ENCODE measurements at places on chromosomes 6 and 20. TPM values are rescaled to one million over a fixed set of nuclear protein-coding genes. Genes with fewer than 3 reads are reported as not detected.

DNA sequence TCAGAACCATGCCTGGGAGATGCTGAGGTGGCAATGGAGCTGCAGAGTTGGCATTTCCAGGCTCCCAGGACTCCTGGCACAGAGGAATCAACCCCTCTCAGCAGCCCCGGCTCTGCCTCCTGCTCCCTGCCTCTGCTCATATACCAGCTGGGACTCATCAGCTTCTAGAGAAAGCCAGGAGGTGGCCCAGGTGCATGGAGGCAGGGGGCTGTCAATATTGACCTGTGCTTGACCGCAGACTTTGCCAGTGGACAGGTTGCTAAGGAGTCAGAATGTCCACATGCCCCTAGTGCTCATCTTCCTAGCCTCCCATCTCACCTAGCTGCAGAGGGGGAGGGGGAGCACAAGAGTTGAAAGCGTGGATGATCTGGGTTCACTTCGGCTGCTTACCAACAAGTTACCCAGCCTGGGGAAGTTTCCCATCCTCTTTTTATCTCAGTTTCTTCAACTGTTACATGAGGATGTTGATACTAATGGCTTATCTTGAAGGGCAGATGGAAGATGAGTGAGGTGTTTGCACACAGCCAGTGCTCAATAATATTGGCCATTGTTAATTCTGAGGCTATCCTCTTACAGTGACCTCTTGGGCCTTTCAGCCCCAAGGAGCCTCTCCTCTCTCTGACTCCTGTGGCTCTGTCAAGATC, 9.2 kb upstream of the SCRT2 start:
- DNase-seq, result no peak

ENPP4 gene
- total RNA-seq, result 19.0 TPM

DNA sequence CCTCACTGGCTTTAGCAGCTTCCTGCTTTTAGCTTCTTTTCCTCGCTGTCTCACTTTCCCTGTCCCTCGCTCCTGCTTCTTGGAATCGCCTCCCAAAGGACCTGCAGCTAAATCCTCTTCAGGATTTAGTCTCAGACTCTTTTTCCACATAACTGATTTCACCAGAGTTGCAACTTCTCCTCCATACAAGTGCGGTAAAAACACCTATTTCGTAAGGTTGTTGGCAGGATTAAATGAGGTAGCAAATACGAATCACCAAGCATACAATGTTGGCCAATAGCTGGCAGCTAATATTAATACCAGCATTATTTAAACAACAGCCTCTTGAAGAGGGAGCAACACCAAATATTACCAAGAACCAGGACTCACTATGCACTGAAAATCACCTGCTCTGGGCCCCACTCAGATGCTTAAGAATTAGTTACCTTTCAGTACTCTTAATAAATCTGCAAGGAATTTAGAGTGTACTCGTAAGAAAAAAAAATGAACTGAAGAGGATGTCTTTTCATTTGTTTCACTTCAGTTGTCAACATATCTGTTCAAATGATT, 123.0 kb downstream of the DTNBP1 start:
- no peak for DNase-seq

GRCh38 chr20:46651091-46651962, at the start of gene SLC13A3:
Gene SLC13A3, minus strand, starts transcription at chr20:46651459. Its CDS starts 38 bp downstream, at chr20:46651421.
- no peak for DNase-seq

DNA sequence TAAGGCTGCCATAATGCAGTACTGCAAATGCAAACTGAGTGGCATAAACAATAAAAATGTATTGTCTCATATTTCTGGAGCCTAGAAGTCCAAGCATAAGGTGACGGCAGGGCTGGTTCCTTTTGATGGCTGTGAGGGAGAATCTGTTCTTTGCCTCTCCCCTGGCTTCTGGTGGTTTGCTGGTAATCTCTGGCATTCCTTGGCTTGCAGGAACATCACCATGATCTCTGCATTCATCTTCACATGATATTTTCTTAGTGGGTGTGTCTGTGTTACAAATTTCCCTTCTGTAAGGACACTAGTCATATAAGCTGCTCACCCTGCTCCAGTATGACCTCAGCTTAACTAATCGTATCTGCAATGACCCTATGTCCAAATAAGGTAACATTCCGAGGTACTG, 1104.2 kb upstream of the CITED2 start:
- DNase-seq, result no peak

GRM1 gene
- total RNA-seq, result 1.1 TPM

GRCh38 chr6:82750556-82750955, 315.1 kb downstream of the UBE3D start:
- DNase-seq, result no peak

DNA sequence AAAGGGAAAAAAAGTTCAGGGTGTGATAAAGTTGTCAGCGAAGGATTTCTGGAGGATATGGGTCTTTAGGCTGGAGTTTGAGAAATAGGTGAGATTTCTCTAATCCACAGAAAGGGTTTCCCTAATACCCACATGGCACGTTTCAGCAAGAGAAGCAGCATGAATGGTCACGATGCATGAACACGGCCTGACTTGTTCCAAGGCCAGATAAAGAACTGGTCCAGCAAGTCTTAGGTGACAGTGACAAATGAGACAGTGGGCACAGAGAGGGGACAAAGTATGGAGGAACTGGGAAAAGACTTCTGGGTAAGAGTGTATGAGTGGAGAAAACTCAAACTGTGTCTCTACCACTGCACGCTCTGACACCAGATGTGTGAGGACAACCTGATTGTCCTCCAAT, 262.0 kb upstream of the FOXQ1 start:
- no peak for DNase-seq

DNA sequence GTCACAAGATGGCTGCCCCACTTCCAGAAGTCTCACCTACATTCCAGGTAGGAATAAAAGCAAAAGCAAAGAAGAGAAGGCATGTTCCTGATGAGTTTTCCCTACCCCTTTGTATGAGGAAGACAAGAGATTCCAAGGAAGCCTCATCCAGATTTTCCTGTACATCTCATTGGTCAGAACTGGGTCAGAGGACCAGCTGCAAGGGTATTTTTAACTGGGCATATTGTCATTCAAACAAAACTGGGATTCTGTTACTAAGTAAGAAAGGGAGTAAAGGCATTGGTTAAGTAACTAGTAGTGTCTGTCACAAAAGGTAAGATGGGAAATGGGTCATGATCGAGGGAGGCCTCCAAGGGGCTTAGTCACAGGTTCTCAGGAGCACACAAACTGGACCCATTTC, 28.2 kb upstream of the RIMS4 start:
- DNase-seq, result no peak

DNA sequence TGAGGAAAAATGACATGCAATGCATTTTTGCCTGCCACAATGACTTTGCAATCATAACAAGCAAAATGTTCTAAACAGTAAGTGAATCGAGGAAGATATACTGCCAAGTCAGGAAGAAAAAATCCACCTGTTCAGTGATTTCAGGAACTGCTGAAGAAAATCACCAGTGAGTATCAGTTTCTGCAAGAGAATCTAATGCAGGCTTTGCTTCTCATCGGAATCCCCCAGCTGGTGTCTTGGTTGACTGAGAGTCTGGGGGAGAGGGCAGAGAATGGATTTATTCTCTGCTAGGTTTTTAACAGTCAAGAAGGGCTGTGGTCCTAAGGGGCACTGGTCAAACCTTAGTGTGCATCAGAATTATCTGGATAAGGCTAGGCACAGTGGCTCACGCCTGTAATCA, 363.4 kb downstream of the CDH26 start:
- DNase-seq, result no peak

- DNase-seq, result no peak
Observed at GRCh38 chr6:100730001-100730980, 150.8 kb downstream of the ASCC3 start.

GRCh38 chr6:13175759-13176158, 152.6 kb downstream of the TBC1D7 start:
- no peak for DNase-seq

SLC22A1 gene
- 0.63 TPM for total RNA-seq

DNA sequence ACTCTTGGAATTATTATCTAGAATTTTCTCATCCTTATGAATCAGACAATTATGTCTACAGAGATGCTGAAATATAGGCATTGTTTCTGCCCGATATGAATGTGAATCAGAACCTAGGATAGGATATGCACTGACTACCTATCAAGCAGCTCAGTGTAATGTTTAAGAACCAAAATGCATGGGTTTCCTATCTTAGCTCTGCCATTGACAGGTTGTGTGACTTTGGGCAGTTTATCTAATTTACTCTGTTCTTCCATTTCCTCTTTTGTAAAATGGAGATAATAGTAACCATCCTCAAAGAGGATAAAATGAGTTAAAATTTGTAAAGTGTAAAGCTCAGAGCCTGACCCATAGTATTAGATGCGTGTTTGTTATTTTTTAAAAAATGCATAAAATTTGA, 10.2 kb upstream of the AIG1 start:
- no peak for DNase-seq

All from heart right ventricle (tissue), 16 donors.